Sigmoid colon (tissue), 7 donors: ENCODE measurements at places on chromosomes 7 and 10.

DNA sequence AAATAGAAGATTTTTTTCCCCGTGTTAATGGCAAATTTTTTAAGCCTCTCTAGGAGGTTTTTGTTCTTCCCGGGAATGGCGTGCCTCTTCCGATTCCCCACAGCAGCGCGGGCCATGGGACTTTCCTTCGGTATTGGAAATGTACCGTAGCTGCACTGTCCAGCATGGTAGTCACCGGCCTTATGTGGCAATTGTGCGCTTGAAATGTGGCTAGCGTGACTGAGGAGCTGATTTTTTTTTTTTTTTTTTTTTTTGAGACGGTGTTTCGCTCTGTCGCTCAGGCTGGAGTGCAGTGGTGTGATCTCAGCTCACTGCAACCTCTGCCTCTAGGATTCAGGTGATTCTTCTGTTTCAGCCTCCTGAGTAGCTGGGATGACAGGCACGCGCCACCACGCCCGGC is 938 bp upstream of the TCTN3 start:
- DNase-seq, result no peak

- DNase-seq, result peak; percentile 40
Measured at GRCh38 chr10:133150656-133151055, 9.4 kb upstream of the KNDC1 start.

DNA sequence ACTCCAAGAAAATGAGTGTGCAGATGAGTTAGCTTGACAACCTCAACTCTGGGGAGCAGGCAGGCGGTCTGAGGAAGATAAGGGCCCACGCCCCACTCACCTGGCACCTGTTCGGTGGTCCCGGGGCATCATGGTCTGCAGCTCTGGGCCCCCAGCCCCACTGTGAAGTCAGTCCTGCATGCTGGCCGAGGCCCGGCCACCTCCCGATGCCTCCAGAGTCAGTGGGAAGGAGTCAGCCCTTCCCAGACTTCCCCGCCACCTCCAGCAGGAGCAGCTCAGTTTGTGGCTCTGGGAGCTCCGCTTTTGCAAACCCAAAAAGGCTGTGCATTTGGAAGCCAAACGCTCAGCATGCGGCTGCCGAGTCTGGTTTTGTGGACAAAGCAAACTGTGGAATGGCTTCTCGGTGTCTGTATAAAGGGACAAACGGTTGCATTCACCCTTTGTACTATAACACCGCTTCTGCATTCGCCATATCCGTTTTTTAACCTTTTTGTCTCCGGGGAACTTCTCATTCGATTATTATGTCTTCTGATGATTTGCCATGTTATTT is 167.3 kb downstream of the CCDC3 start:
- DNase-seq, result peak; percentile 46

DNA sequence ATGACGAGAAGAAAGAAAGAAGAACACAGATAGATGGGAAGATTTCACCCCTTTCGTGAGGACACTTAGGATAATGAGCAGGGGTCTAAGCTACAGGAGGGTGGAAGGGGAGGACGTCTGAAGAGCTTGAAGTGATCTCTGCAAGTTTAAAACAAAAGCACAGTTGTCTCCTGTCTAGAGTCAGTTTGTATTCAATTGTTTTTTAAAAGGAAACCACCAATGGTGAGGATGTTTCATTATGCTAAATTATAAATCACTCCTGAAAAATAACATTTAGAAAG is 85.9 kb downstream of the ADAM12 start:
- no peak for DNase-seq

- DNase-seq, result no peak
Measured at GRCh38 chr7:81014266-81014665, 95.4 kb upstream of the SEMA3C start.

DNA sequence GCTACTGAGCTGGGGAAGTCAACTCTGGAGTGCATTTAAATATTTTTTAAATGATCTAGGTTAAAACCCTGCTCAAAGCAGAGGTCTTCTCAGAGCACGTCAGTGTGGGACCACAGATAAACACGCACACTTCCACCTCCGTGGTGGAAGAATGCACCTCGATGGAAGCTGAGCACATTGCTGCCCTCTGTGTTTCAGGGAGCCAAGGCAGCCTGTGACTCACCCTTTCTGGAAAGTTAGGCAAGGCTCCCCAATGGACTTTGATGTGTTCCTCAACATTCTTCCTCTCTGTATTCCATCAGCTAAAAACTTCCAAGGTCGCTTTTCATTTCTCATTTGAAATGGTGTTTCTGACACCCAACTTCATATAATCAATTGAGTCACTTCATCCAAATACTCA is 170.8 kb upstream of the KMT2E start:
- no peak for DNase-seq

- DNase-seq, result peak; percentile 86
Measured at GRCh38 chr7:75892634-75893272, 13.9 kb downstream of the RHBDD2 start.

DNA sequence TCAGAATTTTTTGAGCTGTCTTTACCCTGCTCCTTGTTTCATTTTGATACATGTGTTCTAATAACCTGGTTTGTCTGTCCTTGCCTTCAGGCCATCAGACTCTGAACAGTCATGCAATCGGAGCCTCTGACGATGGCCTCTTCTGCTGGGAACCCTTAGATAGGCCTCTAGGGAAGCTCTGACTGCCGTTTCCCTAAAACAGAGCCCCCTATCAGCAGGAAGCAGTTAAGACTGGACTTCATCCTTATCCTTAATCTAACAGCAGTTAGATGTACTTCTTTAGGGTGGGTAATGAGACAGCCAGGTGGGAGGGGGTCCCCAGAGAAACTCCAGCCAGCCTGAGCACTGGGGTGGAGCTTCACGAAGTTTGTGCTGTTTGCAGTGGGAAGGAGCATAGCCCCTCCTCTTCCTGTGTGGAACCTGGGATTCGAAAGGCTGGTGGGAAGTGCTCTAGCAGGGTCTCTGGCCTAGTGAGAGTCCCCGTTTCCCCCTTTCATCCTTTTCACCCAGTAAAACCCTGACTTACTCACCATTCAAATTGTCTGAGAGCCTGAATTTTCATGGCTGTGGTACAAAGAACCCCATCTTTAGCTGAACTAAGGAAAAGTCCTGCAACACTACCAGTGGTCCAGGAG is 28.4 kb upstream of the SORCS3 start:
- no peak for DNase-seq

GRCh38 chr10:71323407-71323806 is 4.3 kb downstream of the SLC29A3 start:
- no peak for DNase-seq

DNA sequence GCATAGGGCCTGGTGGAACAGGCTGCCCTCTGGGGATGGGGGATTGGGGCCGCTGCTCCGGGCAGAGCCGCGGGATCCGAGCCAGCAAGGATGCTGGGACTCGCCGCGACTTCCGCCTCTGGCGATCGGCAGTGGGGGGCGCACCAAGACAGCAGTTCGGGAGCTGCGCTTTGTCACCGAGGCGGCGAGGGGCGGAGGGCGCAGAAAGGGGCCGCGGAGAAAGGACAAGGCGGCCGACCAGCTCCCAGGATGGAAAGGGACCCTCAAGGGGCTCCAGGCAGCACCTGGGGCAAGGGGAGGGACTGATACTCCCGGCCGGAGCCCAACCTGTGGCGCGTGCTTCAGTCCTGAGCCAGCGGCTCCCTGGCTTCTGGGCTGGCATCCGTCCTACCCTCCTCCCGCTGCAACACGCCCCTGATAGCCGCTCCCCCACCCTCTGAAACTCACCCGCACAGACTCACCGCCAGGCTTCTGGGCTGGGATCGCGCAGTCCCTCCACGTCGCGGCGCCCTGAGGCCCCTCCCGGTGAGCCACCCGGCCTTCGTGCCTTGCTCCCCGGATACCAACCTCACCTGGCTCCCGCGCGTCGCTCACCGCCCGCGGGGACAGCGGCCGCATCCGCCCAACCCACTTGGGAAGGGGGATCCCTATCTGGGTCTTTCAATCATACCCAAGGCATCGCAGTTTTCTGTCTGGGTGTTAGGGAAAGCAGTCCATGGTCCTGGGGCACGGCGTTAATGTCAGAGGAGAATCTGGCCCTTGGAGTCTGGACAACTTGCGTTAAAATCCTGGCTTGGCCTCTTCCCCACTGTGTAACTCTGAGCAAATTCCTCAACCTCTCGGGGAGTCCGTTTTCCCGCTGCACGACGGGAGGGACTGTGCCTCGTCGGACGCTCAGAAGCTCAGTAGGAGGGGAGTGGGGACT is 7.0 kb upstream of the EVX1 start:
- DNase-seq, result peak; percentile 74

GRCh38 chr10:118827053-118827452 is 72.3 kb upstream of the CACUL1 start:
- peak; percentile 26 for DNase-seq

- DNase-seq, result no peak
Measured at GRCh38 chr10:12661671-12662070, 312.3 kb downstream of the CAMK1D start.

DNA sequence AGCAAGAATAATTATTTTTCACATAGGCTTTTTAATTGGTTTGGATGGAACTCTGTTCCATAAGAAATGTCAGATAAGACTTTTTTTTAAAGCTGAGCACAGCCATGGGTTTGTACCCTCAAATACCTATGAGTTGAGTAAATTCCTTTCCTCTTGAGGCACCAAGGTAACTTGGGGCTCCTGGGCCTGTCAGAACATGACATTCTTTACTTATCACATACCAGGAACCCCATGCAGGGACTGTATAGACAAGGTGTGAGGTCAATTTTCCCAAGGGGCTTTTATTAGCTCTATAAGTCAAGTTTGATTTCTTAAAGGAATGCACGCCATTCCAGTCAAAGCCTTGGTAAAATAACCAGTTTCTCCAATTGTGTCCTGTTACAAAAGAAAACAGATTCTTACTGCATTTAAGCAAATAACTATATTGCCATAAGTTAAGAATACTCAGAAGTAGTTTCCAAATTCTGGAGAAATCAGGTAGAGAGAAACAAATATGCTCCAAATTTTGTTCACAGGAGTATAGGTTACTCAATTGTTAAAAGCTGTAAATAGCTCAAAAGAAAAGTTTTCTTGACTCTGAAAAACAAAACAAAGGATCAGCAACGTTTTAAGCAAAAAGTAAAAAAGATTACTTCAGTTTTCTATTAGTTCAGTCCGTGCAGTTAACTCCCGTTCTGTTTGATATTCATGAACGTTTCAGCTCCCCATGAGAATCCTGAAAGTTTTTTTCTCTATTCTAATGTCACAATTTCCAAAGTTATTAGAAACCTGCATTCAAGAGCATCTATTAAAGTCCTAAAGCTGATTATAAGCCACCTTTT is 167.5 kb upstream of the NAMPT start:
- DNase-seq, result no peak

GRCh38 chr7:132351954-132352499 is 224.2 kb downstream of the PLXNA4 start:
- DNase-seq, result no peak

DNA sequence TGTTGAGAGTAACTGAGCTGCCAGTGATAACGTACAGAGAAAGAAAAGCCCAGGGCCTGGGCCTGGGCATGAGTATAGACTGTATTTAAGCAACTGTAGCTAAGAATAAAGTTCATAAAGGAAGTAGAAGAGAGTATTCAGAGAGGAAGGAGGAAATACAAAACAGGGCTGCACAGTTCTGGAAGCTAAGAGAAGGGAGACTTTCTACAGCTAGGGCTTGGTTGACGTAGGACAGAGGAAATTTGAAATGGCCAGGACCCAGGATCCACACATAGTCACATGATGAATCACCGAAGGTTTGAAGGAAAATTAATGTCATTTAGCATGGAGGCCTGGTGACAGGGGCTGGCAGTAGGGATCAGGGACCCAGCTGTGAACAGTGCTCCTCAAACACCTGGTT is 66.7 kb downstream of the ARL4A start:
- DNase-seq, result no peak

- no peak for DNase-seq
Measured at GRCh38 chr10:113897693-113898618, 43.5 kb downstream of the NHLRC2 start.

GRCh38 chr7:87159538-87159937 is 7.3 kb downstream of the DMTF1 start:
- DNase-seq, result no peak

- peak; percentile 19 for DNase-seq
Measured at GRCh38 chr7:128215739-128216138, 25.3 kb upstream of the LEP start.

- DNase-seq, result no peak
Measured at GRCh38 chr7:150476285-150476684, 25.9 kb downstream of the GIMAP8 start.

DNA sequence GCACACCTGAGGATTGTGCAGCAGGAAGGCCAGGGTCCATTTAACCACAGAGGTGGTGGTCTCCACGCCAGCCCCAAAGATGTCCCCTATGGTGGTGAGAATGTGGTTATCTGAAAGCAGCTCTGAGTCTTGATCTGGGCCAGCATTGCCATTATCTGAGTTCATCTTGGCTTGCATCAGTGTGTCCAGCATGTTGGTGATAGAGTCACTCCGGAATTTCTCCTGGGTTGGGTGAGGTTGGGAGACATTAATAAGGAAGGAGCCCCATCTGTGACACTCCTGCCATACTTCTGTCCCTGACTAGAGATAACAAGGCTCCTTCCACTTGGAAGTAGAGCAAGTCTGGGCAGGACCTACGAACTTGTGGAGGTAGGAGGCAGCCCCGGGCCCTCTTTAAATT is 4.2 kb downstream of the CYP17A1 start:
- DNase-seq, result no peak

- DNase-seq, result no peak
Measured at GRCh38 chr7:154914996-154915380, 87.9 kb downstream of the PAXIP1 start.

- no peak for DNase-seq
Measured at GRCh38 chr10:78175444-78176015, 141.9 kb downstream of the RPS24 start.

DNA sequence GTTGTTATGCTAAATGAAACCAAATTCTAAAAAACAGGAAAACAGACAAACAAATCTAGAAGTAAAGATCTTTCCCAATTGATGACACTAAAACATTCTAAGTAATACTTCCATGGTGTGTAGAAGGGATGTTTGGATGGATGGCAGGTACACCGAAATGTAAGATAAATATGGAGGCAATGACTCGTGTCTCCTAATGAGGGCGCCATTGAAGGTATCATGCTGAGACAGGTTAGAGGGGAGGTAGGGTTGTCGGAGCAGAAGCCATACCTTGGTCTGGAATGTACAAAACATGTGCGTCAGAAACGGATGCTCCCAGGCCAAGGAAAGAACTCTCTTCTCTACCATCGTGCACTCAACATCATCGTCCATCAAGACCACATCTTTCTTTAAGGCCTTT is 101.4 kb downstream of the PRKCQ start:
- DNase-seq, result no peak

DNA sequence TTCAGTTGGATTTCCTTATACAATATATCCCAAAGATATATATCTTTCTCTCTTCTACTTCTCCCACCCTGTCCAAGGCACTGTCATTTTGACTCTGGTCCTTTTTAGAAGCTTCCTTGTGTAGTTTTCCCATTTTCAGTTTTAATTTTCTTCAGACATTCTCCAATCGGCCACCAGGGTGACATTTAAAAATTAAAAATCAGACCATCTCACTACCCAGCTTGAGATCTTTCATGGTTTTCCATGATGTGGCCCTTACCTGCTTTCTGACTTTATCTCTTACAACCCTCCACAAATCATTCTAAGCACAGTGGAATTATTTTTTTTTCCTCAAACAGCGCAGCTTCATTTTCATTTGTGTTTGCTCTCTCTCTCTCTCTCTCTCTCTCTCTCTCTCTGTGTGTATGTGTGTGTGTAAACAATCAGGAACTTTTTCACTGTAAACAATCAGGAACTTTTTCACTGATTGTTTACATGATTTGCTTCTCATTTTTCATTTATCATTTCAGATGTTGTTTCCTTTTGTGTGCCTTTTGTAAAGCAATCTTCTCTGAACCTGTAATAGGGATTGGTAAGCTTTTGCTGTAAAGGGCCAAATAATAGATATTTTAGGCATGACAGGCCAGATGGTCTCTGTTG is 348.9 kb downstream of the ATRNL1 start:
- DNase-seq, result no peak
